Stimulated activated CD4-positive, alpha-beta T cell treated with anti-CD3 and anti-CD28 coated beads, Interleukin-15, amount 100 ng/mL, for 1 hour (primary cell): ENCODE measurements at places on chromosomes 4 and X.
A peak's percentile ranks its signal among the peaks of the same experiment; 100 is the strongest.

GRCh38 chrX:153927672-153927921 is 1.5 kb upstream of the ARHGAP4 start:
- DNase-seq: no peak

GRCh38 chr4:184849185-184849584 is 23.4 kb upstream of the ACSL1 start:
- DNase-seq: no peak

DNA sequence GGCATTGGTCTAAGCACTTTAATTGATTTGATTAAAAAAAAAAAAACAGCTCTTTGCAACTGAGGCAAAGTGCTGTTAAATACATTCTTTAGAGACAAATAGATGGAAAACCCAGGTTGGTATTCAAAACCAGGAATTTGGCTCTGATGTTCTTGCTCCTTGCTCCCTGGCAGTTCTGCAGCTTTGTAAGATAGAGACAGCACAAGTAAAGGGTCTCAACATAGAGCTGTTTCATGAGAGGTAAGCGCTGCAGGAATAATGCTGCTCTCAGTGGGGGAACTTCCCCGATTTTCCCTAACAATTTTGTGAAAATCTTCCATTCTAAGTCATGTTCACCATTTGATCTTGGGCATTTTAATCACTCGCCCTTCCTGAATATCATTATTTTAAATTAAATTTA is 479.5 kb upstream of the HS3ST1 start:
- DNase-seq: no peak

DNA sequence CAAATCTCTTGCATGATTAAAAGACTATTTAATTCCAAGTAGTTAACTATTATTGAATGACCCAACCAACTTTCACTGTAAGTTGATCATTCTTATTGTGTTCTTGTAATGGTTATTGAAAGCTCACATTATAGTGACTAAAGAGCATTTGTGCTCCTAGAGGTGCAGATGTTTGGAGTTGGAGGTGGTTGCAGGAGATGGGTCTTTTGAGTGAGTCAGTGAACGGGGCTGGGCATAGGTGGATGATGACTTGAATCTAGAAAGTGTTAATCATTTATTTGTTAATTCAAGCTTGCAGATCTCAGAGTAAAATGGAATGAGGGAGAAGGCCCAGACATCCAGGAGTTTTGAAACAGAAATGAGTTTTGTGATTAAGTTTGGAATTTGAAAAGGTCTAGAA is 13.7 kb downstream of the NWD2 start:
- DNase-seq: no peak

- no peak for DNase-seq
These were observed 23.2 kb upstream of the HOPX start for GRCh38 chr4:56704089-56704871.

GRCh38 chr4:141905751-141906150 is 269.4 kb downstream of the IL15 start:
- no peak for DNase-seq

DNA sequence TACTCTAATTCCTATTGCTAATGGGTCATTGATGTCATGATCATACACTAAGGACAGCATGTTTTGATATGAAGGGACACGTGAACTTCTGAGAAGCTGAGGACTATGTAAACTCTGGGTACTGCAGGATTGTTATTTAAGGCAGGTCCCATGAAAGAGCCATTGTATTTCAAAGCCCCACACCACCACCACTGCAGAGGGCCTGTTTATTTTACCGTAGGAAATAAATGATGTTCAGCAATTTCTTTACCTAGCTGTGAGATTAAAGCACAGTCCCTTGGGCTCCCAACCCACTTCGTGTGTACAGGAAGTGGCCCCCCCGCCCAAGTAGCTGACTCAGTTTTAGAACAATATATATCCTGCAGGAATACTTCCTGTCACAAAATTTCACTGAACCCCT is 89.8 kb upstream of the ACSL4 start:
- no peak for DNase-seq

DNA sequence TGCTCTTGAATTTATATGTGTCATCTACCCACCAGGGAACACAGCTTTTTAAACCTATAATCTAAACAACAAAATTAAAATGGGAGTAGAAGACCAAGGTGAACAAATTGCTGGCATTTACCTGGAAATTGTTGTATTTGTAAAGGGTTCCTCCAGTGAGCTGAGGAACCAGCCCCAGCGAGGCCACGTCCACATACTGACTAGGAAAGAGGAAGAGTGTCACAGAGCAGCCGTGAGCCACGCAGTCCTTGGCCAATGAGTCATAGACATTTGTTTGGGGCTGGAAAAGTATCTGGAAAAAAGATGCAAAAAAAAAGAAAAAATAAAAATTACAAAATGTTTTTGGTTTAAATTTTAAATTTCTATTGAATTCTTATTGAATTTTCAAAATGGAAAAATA is 58.7 kb downstream of the METTL14 start:
- DNase-seq: no peak

DNA sequence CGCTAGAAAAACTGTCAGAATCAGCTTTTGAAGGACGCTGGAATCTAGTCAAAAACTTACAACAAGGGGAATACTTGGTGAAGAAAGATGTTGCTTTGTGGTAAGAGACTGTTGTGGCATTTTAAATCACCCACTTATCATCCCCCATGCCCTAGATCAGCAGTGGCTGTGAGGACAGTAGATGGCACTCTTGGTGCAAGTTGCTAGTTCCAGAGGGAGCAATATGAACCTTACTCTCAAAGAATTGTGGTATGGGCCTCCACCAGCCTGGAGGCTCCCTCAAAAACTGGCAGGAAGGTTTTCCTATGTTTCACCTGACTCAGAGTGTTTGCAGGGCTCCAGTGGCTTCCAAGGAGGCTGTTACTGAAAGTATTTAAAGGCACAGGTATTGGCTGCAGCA is 37.7 kb upstream of the SLC16A2 start:
- DNase-seq: no peak

- no peak for DNase-seq
These were observed 327.9 kb downstream of the FAT4 start for GRCh38 chr4:125642645-125643044.

DNA sequence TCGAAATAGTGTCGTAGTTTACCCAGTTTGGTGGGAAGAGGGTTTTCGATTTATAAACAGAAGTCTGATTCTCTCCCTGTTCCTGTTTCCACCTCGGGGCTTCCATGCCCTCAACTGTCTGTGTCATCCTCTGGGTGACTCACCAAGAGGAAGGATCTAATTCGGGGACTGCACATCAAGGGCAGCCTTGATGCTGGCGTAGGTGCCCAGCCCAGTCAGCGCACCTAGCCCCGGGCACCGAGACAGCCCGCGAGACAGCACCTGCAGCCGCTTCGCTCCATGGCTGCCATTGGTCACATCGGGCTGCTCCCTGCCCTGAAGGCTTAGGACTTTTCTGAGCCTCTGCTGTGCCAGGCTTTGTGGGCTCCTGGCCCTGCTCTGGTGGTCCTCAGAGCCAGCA is 7.7 kb downstream of the ABCD1 start:
- no peak for DNase-seq

GRCh38 chr4:102453827-102454226 is 47.3 kb upstream of the NFKB1 start:
- DNase-seq: no peak

- DNase-seq: no peak
These were observed 21.1 kb downstream of the SLC25A53 start for GRCh38 chrX:104135677-104136076.

GRCh38 chrX:107574054-107574683 is 54.1 kb upstream of the PRPS1 start:
- no peak for DNase-seq

DNA sequence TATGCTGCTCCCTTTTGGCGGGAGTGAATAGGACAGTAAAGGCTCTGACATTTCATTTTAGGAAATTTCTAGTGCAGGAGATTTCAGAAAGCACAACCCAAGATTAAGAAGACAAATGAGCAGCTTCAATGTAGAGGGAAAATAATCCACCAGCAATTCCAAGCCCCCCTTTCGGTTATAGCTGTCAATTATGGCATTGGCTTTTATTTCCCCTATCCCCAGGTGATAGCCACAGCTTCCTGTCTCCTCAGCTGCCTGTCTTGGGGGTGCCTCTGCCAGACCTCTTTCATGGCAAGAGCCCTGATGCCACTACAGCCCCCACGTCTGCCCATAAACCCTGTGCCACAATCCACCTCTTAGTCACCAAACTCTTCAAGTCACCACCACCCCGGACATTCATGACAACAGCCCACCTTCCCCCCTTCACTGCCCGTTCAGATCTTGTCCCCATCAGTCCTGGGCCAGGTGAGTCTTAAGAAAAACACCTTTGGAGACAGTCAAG is 48.4 kb upstream of the CLNK start:
- DNase-seq: no peak

- DNase-seq: no peak
These were observed 164.0 kb downstream of the PRKX start for GRCh38 chrX:3549411-3549911.

DNA sequence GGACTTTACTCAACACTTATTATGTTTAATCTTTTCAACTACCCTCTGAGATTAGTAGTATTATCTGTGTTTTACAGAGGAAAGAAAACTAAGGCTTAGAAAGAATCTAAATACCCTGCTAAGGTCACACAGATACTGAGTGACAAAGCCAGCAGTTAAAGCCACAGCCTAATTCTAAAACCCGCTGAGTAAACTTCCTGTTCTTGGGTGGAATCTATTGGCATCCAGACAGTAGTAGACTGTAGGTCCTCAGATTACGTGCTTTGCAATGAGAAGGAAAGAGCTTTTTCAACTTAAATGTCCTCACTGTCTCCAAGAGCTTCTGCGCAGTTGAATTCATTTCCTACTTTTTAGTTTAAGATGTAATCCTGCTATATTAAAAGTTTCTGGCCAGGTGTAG is 126.0 kb downstream of the TENM3 start:
- no peak for DNase-seq

GRCh38 chrX:24149351-24150050 is at the start of gene ZFX:
ZFX (plus strand) TSS chrX:24149729; CDS start chrX:24172743, 23,014 bp downstream.
- DNase-seq: peak; percentile 26

- DNase-seq: no peak
These were observed 119.0 kb downstream of the GPR143 start for GRCh38 chrX:9646471-9647224.

- DNase-seq: no peak
These were observed 219.7 kb downstream of the DCLK2 start for GRCh38 chr4:150297861-150298474.

DNA sequence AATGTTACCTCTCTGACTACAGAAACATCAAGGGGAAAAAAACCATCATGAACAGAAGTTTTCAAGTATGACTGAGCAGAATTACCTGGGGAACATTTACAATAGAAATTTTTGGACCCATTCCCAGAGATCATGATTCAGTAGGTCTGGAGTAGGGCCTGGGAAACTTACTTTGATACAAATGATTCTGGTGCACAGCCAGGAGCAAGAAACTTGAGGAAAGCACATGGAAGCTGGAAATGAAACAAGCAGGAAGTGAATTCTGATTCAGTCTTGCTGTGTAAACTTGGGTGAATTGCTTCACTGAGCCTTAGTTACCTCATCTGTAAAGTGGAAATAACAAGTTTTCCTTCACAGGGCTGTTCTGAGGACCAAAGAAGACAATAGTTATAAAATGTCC is 192.5 kb upstream of the TAPT1 start:
- DNase-seq: no peak

GRCh38 chr4:154858166-154858565 is 77.1 kb downstream of the RBM46 start:
- no peak for DNase-seq

DNA sequence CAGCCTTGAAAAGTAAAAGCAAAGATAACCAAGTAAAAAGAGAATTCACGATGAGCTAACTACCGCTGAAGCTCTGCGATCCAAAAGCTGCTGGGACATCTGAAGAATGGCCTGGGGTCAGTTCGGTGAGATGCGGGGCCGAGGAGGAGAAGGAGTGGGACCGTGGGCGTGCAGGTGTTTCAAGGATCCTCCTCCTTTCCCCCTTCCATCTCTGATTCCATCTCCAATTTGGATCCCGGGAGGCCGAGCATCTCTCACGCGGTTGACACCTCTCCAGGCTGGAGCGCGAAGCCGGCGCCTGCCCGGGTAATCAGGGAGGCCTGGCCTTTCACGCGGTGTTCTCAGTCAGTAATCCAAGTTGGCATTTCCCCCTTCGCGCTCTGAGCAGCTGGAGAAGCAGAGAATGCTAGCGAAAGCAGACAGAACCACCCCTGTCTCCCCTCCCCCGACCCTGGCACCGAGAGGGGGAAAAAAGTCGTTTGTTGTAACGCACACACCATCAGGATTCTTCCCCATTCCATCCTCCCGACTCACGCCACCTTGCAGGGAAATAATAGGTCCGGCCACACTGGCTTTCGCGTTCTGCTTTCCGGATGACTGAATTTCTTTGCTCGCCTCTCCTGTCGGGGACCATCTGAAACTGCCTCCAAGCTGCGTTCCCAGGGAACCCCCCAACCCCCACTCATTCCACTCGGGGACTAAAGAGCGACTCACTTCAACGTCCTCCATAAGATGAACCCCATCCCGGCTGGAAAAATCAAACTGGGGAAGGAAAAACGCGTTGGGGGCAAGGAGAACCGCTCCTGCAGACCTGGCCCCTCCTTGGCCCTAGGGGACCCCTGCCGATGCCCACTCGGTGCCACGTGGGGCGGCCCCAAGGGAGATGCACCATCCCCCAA is 6.5 kb downstream of the NEUROG2 start:
- no peak for DNase-seq

DNA sequence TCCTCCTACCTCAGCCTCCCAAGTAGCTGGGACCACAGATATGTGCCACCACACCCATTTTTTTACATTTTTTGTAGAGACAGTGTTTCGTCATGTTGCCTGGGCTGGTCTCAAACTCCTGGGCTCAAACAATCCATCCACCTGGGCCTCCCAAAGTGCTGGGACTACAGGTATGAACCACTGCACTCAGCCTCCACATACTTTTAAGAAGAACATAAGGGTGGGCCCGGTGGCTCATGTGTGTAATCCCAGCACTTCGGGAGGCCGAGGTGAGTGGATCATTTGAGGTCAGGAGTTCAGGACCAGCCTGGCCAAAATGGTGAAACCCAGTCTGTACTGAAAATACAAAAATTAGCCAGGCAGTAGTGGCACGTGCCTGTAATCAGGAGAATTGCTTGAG is 51.5 kb upstream of the MXD4 start:
- no peak for DNase-seq

GRCh38 chr4:55736605-55737183 is 82.9 kb upstream of the EXOC1L start:
- DNase-seq: no peak

GRCh38 chrX:10175319-10175871 is 18.6 kb downstream of the CLCN4 start:
- DNase-seq: no peak

DNA sequence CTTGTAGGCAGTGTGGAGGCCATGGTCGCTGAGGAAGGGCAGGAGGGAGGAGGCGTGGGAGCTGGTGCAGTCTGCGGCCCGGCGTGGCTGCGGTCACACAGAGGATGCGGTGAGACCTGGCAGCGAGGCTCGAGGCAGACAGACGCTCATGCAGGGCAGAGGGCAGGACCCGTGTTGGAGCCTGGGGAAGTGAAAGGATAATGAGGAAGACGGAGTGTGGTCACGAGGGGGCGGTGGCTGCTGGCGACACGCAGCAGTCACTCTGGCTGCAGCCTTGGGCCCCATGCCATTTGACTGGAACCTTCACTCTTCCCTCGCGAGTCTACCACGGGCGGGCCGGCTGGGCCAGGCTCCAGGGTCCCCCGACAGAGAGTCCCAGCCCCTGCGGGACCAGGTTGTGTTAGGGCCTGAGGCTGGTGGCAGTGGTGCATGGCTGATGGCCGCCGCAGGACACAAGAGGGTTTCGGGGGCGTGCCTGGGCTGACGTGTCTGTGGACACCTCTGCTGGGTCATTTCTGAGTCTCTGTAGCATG is 68.8 kb upstream of the HGFAC start:
- DNase-seq: no peak

GRCh38 chr4:6658597-6659075 is 18.2 kb downstream of the MRFAP1 start:
- DNase-seq: peak; percentile 49

GRCh38 chr4:1084796-1085403 is 28.5 kb downstream of the RNF212 start:
- DNase-seq: no peak
